ENCODE measurements at places on chromosomes 11 and 22.

DNA sequence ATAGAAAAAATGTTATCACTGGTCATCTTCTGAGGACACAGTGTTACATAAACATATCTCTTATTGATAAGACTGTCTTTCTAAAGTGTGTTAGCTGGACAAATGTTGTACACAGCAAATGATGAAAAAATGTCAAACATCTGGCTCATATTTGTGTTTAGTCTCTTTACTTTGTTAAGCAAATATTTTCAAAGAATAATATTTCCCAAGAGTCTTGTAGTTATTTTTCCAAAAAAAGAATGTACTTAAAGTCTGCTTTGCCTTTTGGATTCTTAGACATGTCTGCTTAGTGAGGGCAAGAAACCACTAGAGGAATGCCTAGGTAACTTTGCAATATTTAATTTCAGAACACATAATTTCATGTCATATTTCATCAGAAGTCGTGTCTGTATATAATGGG, 23.9 kb upstream of the CCDC179 start:
- DNase-seq: no peak

DNA sequence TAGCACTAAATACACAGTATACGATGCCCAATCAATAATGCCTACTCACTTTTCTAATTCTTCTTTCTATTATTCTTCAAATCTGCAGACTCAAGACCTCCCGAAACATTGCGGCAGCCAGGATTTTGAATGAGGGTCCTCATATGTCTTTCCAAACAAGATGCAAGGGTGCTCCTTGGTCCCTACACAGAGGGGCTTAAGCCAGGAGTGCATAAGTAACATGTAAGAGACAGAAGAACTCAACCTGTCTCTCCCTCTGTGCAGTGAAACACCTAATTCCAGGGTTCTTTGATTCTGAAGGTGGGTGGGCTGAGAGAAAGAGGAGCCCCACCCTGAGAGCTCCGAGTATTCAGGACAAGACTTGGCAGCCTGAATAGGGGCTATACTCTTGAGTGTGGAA, 117.6 kb downstream of the ZNF280B start:
- DNase-seq: no peak

DNA sequence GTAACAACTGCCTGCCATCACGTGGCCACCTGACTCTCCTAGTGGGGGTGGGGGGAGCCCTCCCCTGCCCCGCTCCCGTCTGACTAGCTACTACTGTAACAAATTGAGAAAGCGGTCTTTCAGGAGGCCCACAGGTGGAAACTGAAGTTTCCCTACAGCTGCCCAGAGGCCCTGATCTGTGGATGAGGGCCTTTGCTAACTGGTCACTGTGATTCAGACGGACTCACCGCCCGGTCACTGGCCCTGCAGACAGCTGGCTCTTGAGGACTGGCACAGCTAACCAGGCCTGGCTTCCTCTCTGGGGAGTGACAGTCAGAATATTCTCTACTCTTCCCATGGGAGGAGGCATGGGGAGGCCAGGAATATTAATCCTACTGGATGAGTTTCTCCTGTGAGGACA, 116.8 kb downstream of the ARHGAP8 start:
- DNase-seq: no peak

DNA sequence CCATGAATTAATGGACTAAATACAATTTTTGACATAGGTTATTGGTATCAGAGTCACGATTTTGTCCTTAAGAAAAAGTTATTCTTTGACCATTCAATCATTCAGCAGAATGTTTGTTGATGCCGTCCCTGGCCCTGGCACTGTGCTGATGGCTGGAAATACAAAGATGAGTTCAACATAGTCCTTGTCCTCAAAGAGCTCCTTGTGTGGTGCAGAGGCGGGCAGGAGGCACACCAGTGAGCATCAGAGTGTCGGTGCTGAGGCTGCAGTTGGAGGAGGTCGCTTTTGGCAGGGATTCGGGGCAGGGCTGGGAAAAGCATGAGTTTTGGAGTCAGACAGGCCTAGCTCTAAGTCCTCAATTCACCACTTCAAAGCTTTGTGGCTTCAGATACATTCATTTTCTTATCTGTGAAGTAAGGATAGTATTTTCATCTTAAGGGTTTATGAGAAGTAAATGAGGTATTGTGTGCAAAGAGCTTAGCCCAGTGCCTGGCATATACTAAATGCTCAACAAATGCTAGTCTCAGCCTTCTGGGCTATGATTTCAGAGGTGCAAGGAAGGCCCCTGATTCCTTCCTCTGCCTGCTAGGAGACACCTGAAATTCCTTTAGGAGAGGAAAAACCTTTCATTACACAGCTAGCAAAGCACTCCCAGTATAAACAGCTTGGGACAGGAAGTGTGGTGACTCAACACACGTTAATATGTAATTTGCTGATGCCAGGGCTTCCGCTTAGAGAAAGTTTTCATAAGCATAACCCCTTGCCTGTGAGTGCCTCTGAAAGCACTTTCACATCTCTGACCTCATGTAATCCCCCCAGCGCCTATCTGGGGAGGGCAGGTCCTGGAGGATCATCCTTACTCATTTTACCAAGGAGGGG, 113.8 kb downstream of the NECTIN1 start:
- no peak for DNase-seq

- DNase-seq: no peak
Observed at GRCh38 chr11:37407461-37407860, 809.4 kb upstream of the RAG2 start.

DNA sequence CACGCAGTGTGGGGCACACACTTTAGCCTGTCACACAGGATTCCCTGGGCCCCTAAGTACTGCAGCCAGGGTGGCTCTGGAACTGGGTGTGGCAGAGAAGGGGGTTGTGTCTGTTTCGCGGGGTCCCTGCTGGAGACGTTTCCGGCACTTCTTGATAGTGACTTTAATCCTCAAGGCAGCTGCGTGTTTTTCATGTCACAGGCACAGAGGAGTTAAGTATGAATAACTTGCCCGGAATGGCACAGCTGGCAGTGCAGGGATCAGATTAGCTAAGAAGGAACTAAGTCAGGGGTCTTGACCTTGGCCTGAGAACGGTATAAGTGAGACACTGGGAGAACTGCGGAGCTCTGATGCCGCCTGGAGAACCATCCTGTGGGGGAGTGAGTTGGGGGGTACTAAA, 7.5 kb upstream of the KRTAP5-7 start:
- no peak for DNase-seq

DNA sequence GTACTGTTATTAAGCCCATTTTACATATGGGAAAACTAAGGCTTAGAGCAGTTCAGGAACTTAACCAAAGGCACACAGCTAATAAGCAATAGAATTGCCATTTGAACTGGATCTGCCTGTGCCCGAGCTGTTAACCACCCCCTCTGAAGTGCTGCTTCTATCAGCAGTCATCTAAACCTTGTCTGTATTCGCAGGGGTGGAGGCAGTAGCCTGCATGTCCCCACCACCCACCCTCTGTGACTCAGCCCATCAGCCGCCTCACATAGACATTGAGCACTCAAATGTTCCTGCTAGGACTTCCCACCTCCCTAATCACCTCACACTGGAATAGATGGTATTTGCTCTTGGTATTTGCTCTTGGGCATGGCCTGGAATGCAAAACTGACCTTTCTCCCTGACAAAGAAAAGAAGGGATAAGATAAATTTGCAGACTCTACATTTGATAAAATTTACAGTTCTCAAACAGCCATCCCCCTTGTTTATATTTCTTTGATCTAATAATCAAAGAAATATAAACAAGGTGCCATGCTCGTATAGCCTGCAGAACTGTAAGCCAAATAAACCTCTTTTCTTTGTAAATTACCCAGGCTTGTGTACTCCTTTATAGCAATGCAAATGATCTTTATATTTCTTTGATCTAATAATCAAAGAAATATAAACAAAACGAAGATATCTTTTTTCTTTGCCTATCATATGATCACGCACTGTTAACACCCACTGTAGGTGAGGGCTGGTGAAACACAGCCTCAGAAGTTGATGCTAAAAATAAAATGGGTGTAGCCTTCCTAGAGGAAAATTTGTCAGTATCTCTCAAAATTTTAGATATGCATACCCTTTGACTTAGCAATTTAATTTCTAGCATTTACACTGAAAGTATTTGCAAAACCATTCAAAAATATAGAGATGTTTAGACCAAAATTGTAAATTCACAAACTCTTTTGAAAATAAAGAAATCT, 15.9 kb downstream of the DKK3 start:
- no peak for DNase-seq

DNA sequence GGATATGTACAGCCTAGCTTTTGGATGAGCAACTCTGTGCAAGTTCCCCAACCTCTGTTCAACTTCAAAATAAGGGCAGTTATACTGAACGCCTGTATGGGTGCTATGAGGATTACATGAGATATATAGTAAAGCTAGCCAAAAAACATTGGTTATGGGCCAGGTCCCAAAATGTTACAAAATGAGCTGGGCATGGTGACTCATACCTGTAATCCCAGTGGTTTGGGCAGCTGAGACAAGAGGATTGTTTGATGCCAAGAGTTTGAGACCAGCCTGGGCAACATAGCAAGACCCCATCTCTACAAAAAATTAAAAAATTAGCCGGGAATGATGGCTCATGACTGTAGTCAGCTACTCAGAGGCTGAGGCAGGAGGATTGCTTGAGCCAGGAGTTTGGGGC, 118.4 kb downstream of the TEAD1 start:
- no peak for DNase-seq

DNA sequence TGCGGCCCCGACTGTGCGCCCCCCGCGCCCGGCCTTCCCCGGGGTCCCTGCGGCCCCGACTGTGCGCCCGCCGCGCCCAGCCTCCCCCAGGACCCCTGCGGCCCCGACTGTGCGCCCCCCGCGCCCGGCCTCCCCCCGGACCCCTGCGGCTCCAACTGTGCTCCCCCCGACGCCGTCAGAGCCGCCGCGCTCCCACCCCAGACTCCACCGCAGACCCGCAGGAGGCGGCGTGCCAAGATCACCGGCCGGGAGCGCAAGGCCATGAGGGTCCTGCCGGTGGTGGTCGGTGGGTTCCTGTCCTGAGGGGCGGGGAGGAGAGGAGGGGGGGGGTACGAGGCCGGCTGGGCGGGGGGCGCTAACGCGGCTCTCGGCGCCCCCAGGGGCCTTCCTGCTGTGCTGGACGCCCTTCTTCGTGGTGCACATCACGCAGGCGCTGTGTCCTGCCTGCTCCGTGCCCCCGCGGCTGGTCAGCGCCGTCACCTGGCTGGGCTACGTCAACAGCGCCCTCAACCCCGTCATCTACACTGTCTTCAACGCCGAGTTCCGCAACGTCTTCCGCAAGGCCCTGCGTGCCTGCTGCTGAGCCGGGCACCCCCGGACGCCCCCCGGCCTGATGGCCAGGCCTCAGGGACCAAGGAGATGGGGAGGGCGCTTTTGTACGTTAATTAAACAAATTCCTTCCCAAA, 3.1 kb downstream of the DRD4 start:
- no peak for DNase-seq
